Fibroblast of skin of left biceps (primary cell): ENCODE measurements at places on chromosomes 4 and X.
A peak's percentile ranks its signal among the peaks of the same experiment; 100 is the strongest.

DNA sequence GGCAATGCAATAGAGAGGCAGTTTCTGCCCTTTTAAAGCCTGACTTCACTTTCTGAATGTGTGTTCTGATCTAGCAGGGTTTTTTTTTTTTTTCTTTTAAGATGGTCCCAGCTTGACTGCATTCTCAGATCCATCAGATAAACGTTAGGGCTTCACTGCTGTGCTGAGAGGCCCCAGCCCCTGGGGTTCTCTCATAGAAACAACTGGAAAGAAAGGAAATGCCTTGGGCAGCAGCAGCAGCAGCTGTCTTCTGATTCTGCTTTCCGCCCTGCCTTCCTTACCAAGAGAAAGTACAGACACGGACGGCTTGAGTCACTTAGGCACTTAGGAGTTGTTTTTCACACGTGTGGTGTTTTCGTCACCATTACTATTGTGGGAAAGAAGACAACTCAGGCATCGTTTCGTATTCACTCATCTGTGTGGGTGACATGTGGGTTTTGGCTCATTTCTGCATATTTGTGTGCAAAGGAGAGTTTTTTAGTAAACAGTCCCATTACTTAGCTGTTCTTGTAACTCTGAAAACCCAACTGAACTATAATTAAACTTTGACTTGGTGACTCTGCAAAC, 172.0 kb downstream of the PTTG2 start:
- peak; percentile 89 for DNase-seq

GRCh38 chr4:7333801-7334421, 100.8 kb downstream of the PSAPL1 start:
- DNase-seq, result no peak

- DNase-seq, result no peak
Measured at GRCh38 chr4:7769396-7770223, 170.1 kb downstream of the AFAP1 start.

DNA sequence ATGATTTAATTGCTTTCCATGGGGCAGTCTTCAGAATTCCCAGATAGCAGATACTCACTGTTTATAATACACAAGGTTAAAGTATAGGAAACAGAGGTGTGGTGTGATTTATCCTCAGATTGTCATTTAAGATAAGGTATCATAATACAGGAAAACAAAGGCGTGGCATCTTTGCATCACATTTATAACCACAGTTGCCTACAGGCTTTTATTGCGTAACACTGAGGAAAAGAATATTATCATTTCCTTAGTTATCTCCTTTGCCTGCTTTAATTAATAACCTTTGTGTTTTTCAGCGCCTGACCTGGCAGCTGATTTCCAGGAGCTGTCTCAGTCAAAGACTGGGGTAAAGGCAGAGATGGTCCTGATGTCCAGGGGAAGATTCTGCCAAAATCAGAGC, 68.8 kb downstream of the SSX7 start:
- no peak for DNase-seq

DNA sequence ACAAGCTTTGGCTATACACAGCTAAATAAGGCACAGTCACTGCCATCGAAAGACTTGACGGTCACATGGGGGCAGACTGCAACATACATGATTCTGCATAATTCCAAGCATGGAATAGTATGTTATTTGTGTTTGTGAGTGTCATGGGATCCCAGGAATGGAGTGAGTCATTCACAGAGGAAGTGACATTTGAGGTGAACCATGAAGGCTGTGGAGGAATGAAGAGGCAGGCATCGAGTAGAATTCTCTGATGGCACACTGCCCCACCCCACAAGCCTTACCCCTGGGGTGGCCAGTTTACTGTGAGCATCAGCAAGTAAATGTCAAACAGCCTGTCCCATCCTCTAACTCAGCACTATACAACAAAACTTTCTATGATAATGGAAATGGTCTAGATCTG, 619.7 kb downstream of the MID1IP1 start:
- no peak for DNase-seq

- no peak for DNase-seq
Measured at GRCh38 chrX:113962343-113962742, 621.5 kb upstream of the HTR2C start.

- no peak for DNase-seq
Measured at GRCh38 chrX:70322784-70323183, 32.9 kb downstream of the KIF4A start.

- DNase-seq, result no peak
Measured at GRCh38 chrX:154472685-154473632, 6.1 kb downstream of the LAGE3 start.
